Activated T-helper 1 cell treated with anti-CD3 and anti-CD28 coated beads, Interleukin-2, amount 50 U/mL, for 16 hours (primary cell): ENCODE measurements at places on chromosomes 5 and 9.

DNA sequence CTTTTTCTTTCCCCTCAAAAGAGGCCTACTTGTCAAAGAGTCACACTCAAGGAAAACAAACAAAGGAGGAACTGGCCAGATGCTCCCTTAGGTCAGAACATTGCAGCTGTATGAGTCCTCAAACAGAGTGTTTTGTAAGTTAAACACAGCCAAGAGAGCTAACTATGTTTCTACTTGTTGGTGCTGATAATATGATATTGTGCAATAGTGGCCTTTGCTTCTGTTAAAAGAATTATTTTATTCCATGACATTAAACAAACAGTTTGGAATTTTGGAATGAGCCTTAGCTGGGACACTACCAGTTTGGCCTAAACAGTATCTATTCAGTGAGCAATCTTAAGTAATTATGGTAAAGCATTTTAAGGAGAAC lies 56.0 kb upstream of the TPD52L3 start:
- DNase-seq, result no peak

- no peak for DNase-seq
Observed at GRCh38 chr5:102603670-102604069, 104.9 kb upstream of the SLCO6A1 start.

DNA sequence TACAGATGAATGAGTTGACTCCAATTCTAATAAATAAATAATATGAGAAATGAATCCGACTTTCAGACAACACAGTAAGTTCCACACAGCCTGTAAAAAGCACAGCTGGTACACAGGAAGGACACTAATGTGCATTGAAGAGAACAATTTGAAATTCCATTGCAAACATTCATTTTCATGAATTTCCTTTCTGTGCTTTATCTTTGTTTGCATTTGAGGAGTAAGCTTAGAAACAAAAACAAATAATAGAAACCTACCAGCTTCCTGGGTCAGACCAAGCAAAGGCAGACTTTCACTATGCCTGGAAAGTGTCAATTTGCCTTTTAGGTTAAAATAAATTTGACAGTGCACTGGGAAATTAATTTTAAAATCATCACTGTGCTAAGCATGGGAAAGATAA lies 143.8 kb upstream of the VLDLR start:
- DNase-seq, result no peak

DNA sequence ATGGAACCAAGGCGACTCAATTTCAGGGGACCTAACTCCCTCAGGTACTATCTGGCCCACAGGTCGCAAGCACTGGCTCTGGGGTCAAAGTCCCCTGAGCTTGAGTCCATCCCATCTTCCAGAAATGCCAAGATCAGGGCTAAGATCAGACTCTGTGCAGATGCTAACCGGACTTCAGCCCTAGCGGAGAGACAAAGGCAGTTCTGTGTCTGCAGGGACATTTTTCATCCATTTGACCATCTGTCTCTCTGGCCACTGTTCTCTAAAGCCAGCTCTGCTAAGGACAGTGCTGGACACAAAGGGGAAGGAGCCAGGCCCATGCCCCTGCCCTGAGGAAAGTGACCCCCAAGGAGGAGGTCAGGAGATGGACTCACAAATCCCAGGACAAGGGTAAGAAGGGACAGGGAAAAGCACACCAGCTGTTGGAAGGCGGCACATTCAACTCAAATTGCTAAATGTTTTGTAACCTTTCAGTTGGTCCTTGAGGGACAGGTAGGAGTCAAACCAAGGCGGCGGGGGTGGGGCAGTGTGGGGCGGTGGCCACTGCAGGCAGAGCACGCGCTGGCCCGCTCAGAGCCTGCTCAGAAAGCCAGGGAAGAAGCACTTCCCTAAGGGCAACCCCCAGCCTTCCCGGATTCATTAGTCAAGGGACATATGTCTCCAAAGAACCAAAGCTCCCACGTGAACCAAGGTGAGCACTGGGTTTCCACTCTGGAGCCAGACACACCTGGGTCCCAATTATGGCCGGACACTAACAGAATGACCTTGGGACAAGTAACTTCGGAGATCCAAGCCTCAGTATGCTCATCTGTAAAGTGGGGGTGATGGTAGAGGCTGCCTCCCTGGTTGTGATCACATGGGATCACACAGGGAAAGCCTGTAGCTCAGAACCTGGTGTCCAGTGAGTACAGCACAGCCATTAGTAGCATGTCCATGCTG lies 42.8 kb downstream of the STK10 start:
- no peak for DNase-seq

GRCh38 chr5:169765176-169765996 lies 128.3 kb downstream of the DOCK2 start:
- DNase-seq, result no peak

DNA sequence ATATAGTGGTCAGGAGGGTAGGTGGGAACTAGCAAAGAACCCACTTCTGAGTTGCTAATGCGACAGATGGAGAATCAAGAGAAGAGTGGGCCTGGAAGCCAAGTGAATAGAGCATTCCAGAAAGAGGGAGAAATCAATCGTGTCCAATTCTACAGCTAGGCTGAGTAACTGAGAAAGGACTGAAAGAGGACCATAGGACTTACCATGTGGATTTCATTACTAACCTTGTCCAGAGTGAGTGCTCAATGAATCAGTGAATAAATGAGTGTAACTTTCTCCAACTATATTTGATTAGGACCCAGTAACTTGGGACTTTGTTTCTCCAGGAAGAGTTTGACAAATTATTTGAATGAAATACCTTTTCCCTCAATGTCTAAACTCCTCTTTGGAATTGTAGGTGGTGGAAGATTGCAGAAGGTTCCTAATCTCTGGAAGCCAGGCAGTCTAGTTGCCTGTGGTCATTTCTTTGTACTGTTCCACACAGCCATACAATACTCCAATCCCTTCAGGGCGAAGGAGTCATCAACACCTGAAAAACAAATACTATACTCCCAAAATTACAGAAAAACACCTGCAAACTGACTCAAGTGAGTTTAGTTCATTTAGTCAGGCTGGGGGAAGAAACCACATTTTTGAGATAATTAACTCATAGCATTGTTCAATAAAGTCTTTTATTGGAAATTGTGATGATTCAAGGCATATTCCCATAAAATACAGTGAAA lies 2.6 kb upstream of the F2RL1 start:
- DNase-seq, result no peak

DNA sequence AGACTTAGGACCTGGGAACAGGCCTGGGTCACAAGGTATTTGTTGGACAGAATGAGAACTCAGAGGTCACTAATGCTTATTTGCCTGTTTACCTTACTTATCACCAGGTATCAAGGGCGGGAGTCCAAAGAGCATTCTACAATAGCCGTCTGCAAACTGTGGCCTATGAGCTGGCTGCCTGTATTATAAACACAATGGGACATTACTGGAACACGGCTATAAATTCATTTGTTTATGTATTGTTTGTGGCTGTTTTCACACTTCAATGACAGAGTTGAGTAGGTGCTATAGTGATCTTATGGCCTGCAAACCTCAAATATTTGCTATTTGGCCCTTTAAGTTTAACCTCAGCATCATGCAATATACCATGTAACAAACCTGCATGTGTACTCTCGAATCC lies 76.6 kb upstream of the ASTN2 start:
- DNase-seq, result no peak

- no peak for DNase-seq
Observed at GRCh38 chr5:143898916-143899591, 87.1 kb downstream of the HMHB1 start.

DNA sequence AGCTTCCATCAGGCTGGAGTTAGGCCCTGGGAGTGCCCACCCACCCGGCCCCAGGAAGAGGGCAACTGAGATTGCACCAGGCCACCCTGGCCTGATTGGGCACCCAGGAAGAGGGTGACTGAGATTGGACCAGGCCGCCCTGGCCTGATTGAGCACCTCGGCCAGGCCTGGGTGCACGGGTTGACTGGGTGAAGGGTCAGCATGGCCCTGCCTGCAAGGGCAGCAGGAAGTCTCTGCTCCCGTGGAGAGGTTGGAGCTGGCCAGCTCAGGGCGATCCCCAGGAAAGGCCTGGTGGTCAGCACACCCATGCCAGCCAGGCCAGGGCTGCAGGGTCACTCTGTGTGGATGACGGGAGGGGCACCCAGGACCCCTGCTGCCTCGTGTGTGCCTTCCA lies 11.8 kb downstream of the ADAMTSL2 start:
- DNase-seq, result no peak

DNA sequence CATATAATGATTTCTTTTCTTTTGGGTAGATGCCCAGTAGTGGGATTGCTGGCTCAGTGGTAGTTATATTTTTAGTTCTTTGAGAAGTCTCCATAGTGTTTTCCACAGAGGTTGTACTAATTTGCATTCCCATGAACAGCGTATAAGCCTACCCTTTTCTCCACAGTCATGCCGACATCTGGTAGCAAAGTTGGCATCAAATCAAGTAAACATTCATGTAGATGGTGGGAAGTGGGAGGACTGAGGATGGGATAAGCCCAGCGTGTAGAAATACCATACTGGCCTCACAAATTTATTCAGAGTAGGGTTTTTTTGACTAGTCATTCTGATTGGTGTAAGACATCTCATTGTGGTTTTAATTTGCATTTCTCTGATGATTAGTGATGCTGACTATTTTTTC lies 115.4 kb downstream of the EGFLAM start:
- DNase-seq, result no peak

- DNase-seq, result no peak
Observed at GRCh38 chr5:116506488-116506887, 68.1 kb downstream of the SEMA6A start.

DNA sequence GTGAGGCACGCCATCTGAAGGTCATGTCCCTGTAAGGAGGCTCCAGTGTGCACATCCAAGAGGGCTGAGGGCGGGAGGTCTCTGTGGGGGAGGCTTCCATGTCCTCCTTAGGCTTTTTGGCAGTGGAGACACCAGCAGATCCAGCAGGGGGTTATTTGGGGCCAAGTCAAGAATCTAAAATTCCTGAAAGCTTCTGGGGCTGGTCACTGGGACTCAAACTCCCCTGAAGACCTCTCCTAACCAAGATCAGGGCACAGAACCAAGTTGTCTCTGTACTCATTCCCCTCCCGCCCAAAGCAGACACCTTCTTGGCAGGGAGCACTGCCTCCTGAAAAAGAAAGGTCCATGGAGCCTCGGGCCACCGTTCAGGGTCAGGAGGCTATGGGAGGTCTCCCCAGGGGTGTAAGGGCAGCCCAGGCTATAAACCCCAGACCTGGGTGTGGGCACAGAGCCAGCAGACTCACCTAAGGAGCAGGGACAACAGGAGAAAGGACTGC lies 127.4 kb upstream of the ADRA1B start:
- DNase-seq, result no peak

DNA sequence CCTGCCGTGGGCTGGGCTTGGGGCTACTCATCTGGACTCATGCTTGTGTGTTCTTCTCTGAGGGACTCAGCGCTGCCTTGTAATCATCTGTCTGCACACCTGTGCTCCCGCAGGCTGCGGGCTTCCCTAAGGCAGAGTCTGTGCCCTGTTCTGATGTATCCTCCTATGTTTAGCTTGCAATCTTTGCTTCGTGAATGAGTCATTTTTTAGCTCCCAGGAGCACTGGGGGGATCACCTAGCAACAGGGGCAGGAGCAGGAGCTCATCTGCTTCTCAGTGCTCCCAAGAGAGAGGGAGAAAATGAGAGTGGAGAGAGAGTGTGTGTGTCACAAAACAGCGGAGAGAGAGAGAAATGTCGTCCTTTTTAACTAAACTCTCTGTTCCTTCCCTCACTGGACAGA lies 202.4 kb upstream of the ZNF618 start:
- no peak for DNase-seq

DNA sequence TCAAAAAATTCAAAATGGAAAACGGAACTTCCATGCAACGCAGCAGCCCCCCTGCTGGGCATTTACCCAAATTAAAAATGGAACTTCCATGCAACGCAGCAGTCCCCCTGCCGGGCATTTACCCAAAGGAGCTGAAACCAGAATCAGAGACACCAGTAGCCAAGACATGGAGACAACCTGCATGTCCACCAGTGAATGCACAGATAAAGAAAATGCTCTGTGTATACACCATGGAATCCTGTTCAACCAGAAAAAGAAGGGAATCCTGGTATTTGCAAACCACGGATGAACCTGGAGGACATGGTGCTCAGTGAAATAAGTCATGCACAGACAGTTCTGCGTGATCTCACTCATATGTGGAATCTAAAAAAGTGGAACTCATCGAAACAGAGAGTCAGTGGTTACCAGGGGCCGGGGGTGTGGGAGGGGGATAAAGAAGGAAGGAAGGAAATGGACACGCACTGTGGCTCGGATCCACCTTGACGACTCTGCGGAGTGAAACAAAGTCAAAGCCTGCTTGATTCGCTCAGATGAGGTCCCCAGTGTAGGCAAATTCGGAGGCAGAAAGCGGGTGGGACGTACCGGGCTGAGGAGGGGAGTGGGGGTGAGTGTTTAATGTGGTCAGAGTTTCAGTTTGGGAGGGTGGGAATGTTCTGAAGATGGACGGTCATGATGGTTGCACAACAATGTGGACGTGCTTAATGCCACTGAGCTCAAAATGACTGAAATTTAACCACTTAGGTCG lies 40.2 kb upstream of the EXOC3 start:
- no peak for DNase-seq

DNA sequence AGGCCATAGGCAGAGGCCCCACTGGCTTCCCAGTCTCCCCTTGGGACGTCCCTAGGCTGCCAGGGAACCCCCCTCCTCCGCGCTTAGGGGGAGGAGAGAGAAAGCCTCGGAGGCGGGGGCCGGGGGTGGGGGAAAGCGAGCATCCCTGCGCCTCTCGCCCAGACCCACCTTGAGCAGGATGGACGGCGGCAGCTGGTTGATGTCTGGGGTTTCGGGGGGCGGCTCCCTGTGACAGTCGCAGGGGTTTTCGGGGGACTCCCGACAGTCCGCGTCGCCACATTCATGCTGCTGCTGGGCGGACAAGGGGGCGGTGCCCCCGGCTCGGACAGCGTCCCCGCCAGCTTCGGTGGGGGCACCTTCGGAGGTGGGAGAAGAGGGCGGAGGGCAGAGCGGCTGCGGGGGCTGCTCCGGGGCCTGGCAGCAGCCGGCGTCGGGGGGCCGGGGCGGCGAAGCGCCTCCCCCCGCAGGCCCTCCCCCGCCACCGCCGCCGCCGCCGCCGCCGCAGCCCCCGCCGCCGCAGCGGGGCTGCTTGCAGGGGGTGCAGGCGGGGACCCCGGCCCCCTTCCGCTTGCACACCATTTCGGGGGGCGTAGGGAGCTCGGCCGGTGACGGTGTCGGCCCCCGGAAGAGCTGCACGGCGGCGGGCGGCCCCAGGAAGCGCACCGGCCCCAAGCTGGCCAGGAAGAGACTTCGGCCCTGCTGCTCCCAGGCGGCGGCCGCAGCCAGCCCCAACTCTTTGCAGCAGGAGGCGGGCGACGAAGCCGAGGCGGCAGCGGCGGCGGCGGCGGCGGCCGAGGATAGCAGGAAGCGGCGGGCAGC lies 1.2 kb downstream of the FBXL17 start:
- peak; percentile 39 for DNase-seq
